NCI-H460 (cell line): ENCODE measurements at places on chromosomes 13 and 19.

DNA sequence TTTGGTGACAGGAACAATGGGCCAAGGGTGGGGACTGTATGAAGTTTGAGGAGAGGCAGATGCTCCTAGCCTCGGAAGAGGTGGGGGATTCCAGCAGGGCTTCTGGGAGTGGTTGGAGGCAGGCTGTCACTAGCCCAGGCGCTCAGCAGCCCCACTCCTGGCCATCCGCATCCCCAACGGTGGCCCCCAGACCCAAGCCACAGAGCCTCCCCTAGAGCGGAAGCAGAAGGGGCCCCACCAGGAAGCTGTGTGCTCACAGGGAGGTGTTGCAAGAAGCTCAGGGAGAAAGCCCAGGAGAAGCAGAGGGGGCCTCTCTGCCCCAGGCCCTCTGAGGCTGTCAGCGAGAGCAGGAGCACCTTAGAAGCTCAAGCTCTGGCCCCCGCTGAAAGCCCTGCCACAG lies 8.3 kb downstream of the PRAM1 start:
- DNase-seq: no peak

- no peak for DNase-seq
These were observed 83.2 kb downstream of the SLC6A16 start for GRCh38 chr19:49241769-49242168.

- no peak for DNase-seq
These were observed 73.3 kb upstream of the FNDC3A start for GRCh38 chr13:48902368-48902767.

DNA sequence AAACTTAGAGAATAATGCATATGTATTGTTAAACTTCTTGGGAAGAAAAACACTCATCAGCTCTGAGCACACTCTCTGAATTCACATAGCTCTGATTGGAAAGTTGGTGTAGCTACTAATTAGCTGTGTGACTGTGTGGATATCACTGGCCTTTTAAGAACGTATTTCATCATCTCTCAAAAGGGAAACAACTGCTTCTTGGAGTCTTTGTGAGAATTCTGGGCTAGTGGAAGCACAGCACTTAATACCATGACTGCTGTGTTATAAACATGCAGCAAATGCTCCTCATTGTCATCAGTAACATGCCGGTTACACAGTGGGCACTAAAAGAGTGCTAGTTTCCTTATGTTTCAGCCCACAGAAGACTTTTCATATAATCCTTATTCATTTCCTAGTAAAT lies 220.9 kb upstream of the CSNK1A1L start:
- no peak for DNase-seq

DNA sequence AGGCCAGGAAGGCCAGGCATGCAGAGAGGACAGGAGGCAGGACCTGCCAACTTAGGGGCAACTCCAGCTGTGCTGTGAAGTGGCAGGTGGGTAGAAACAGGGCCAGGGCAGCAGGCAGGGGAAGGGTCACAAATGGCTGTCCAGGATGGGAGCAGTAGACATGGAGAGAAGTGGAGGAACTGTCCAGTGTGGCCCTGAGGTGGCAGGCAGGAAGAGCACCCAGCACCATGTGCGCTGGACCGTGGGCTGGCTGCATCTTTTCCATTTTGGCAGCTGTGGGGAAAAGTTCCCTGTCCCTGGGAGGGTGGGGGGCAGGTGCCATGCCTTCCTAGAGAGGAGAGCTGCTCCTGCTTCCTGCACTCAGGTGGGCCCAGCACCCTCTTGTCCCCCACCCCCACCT lies 13.8 kb downstream of the DEDD2 start:
- DNase-seq: no peak

- no peak for DNase-seq
These were observed 811.1 kb downstream of the DIAPH3 start for GRCh38 chr13:59352600-59352999.

- no peak for DNase-seq
These were observed 36.7 kb downstream of the ZAR1L start for GRCh38 chr13:32278426-32278825.

GRCh38 chr13:70630247-70630646 lies 522.0 kb upstream of the KLHL1 start:
- DNase-seq: no peak

GRCh38 chr13:48849515-48849914 lies 126.2 kb upstream of the FNDC3A start:
- no peak for DNase-seq

GRCh38 chr13:63455938-63456337 lies 2040.3 kb upstream of the PCDH20 start:
- no peak for DNase-seq

DNA sequence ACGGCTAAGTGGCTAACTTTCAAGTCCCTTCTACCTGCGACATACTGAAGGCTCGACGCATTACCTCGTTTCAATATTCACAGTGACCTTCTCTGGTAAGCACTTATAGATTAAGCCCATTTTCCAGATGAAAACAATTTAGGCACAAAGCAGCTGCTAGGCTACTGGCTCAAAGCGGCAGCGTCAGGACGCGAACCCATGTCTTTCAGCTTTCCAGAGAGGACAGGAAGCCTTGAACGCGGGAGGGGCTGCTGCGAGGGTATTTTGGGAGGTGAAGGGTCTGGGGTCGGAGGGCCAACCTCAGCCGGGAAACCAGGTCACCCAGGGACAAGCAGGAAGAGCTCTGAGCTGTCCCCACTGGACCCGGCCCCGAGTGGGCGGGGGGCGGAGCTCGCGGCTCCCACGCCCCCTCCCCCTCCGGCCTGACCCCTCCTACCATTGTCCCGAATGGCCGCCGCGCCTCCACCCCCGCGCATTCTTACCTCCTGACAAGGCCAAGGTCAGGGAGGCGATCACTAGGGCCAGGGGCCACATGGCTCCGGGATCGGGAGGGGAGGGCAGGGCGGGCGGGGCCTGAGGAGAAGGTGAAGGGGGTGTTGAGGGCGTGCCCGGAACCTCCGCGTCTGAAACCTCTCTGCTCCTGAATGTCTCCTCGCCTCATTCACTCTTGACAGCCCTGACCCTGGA lies at the start of gene KLK13:
Gene KLK13 (minus strand): TSS at position 559 of the 687 bp plus-strand sequence. CDS start 25 bp downstream, at position 534.
- DNase-seq: no peak

- no peak for DNase-seq
These were observed 120.7 kb upstream of the SPATA13 start for GRCh38 chr13:24039621-24040475.

DNA sequence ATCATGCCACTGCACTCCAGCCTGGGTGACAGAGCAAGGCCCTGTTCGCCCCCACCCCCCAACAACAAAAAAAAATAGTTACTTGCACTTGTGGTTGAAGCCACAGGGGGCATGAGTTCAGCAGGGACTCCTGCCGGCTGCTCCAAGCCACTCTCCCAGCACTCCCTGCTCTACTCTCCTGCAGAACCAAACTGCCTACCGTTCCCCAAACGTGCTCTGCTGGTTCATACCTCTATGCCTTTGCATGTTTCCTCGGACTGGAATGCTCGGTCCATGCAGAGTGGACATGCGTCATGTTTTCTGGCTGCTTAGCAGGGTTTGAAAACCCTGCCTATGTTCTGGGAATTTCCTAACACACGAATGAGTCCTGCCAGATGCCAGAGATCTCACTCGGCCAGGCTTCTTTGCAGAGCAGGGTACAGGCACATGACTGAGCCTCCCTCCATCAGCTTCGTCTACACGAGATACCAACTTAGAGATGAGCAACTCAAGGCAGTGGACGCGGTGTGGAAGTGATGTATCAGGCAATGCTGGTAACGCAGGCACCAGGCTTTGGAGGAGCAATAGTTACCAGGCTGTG lies 8.5 kb upstream of the SLC25A15 start:
- no peak for DNase-seq

GRCh38 chr13:98129059-98129746 lies 13.7 kb upstream of the FARP1 start:
- no peak for DNase-seq

GRCh38 chr19:7742575-7742974 lies 4.8 kb downstream of the CD209 start:
- no peak for DNase-seq

DNA sequence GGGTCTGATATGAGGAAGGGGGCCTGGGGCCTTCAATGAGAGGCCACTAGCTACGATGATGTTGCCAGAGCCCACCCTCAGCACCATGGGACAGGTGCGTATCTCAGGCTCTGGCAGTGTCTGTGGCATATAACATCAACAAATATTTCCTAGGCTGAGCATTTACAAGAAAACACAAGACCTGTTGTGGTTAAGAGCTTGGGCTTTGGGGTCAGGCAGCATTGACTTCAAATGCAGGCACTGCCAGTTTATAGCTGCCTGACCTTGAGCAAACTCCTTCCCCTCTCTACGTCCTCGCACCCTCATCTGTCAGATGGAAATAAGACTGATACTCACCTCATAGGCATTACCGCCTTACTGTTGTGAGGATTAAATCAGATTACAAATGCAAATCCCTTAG lies 156.0 kb downstream of the KATNAL1 start:
- no peak for DNase-seq

DNA sequence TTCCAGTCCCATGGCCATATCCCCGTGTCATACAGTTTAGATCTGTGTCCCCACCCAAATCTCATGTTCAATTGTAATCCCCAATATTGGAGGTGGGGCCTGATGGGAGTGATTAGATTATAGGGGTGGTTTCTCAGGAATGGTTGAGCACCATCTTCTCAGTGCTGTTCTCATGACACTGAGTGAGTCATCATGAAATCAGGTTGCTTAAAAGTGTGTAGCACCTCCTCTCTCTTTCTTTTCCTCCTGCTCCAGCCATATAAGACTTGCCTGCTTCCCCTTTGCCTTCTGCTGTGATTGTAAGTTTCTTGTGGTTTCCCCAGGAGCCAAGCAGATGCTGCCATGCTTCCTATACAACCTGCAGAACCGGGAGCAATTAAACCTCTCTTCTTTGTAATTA lies 197.8 kb downstream of the NALCN start:
- DNase-seq: no peak

- no peak for DNase-seq
These were observed 63.6 kb downstream of the ZNF429 start for GRCh38 chr19:21568816-21569493.

GRCh38 chr19:48793271-48793670 lies 17.6 kb downstream of the BCAT2 start:
- no peak for DNase-seq

DNA sequence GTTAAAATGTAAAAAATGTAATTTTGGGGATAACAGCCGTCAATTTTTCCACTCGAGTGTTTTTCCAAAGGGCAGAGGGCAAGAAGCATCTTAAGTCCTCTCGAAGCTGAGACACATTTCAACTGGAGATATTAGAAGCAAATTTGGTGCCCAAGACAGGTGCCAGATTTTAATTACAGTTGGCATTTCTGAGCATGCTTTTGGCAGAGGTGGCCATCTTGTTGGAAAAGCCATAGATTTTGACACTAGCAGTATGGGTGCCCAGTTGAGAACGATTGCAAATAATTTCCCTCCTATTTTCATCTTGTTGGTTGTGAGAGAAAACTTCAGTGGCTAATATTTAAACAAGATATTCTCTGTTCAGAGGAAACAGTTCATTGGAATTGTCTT lies 146.3 kb downstream of the TM9SF2 start:
- DNase-seq: no peak

GRCh38 chr13:71454509-71454908 lies 412.5 kb downstream of the DACH1 start:
- no peak for DNase-seq

- DNase-seq: no peak
These were observed 233.3 kb downstream of the DLEU7 start for GRCh38 chr13:50610238-50610637.

GRCh38 chr19:39194832-39195542 lies 1.8 kb upstream of the NCCRP1 start:
- DNase-seq: no peak

DNA sequence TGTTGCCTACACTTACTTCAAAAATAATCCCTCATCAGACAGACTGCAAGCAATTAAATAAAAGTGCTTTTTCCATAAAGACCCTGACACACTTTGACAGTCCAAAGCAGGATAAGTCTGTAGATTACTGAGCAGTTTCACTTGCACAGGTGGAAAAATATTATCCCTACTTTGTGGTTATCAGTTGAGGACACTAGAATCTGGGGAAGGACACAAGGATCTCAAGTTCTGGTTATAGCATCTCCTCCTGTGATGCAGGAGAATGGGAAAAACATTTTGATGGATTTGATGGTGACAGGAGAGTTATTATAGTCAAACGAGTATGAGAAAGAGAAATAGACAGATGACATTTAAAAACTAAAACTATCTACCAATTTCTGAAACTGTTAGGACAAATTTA lies 122.9 kb upstream of the PCDH9 start:
- no peak for DNase-seq

DNA sequence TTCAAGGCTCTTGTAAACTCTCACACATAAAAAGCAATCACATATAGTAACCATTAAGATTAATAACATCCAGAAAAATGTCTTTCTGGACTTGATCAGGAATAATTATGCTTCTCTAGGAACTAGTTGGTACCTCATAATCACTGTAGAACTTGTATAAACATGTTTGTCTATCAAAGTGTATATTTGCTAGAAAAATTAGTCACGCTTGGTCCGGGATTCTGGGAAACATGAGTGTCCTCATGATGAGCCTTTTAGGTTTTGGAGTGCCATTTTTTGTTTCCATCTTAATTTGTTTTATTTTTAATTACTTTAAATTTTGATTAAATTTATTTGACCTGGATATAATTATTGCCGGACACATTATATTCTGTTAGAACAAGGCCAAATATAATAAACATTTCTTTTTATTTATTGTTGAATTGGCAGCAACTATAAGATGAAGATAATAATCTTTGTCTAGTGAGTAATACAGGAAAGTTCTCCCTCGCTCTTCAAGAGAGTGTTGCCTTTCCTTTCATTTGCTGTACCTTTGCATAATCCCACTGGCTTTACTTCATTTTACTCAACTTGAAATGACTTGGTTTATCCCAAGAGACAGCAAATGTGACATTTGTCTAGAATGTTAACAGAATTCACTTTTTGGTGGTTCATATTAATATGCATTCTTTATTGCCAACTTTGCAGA lies 207.0 kb downstream of the NALCN start:
- DNase-seq: no peak

GRCh38 chr19:51272183-51272810 lies 21.4 kb downstream of the SIGLECL1 start:
- DNase-seq: no peak

DNA sequence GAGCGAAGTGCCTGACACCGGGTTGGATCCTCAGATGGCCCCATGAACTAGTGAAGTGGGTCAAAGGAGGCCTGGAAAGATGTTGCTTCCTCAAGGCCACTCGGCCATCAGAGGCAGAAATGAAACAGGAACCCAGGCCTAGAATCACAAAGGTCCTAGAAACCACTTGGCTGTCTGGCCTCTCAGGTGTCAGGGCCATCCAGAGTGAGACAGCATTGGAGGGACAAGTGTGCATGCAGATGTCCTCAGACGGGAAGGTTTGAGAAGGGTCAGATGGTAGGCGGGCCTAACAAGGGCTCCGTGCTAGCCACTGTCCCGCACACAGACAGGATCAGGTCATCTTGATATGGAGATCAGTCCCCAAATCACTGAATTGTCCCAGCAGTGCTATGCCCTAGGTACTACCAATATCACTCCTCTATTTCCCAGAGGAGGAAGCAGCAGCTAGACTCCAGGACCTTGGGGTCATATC lies 14.3 kb downstream of the CCDC97 start:
- DNase-seq: no peak

DNA sequence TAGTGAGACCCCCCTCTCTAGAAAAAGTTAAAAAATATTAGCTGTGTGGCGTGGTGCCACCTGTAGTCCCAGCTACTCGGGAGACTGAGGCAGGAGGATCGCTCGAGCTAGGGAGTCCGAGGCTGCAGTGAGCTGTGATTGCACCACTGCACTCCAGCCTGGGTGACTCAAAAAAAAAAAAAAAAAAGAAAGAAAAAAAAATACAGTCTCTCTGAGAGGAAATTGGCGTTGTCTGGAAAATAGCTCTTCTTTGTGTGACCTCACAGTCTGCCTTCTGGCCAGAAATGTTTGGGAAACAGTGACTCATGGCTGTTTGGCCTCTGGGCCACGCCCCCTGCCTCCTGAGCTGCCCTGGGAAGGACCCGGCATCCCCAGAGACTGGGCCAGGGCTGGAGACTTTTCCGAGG lies 10.7 kb downstream of the MARCHF2 start:
- peak; percentile 77 for DNase-seq
